ENCODE measurements at places on chromosomes 11 and 22.
A peak's percentile ranks its signal among the peaks of the same experiment; 100 is the strongest.

GRCh38 chr11:93903989-93904388, 53.6 kb upstream of the VSTM5 start:
- DNase-seq: no peak

DNA sequence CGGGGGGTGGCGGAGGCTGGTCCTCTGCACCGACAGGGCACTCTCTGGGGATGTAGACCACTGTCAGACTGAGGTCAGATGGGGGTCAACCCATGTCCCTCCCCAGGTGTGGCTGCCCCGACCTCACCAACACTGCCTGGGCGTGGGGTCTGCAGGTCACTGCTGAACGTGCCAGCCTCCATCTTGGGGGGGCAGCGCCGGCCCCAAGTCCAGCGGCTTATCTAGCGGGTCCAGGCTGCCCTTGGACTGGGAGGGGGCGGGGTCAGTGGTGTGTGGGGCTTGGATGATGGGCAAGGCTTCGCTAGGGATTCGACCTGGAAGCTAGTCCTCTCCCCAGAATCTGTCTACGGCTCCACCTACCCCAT, 178.2 kb downstream of the IGLL1 start:
- no peak for DNase-seq

- no peak for DNase-seq
Measured at GRCh38 chr22:36807627-36808026, 9.2 kb downstream of the PVALB start.

GRCh38 chr11:111454561-111455192, 57.5 kb downstream of the BTG4 start:
- no peak for DNase-seq

GRCh38 chr11:68297812-68298658, 14.4 kb upstream of the LRP5 start:
- peak; percentile 17 for DNase-seq

DNA sequence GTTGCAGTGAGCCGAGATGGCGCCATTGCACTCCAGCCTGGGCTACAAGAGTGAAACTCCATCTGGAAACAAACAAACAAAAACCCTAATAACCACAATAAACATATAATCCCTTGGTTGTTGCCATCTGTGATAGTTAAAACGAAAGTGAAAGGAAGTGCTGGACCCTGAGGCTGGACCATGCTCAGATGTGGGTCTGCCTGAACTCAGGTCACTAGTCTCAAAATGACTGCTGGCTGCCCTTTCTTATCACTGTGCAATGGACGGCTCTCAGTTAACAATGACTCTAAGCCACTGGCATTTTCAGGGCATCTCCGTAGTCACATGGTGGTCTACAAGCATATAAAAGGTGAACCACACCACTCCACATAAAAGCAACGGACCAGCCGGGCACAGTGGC, 48.2 kb upstream of the FTH1 start:
- no peak for DNase-seq

GRCh38 chr11:61769169-61769920, 16.9 kb downstream of the MYRF start:
- no peak for DNase-seq

DNA sequence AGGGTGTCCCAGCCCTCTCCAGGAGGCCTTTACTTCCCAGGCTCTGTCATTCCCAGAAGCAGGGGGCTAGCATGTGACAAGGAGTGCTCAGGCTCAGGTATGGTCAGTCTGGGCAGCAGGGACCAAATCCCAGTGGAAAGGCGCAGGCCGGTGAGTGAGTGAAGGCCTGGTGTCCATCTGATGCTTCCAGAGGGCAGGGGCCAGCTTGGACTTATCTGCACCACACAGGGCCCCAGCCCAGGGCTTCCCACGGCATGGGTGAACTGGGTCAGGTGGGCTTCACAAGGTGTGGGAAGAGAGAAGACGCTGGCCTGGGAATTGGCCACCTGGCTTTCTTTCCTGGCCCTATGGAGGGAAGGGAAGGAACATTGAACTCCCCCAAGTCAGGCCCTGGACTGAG, 20.4 kb upstream of the APOBEC3A start:
- DNase-seq: no peak

- DNase-seq: no peak
Measured at GRCh38 chr11:69442012-69442806, 39.3 kb upstream of the LINC01488 start.

DNA sequence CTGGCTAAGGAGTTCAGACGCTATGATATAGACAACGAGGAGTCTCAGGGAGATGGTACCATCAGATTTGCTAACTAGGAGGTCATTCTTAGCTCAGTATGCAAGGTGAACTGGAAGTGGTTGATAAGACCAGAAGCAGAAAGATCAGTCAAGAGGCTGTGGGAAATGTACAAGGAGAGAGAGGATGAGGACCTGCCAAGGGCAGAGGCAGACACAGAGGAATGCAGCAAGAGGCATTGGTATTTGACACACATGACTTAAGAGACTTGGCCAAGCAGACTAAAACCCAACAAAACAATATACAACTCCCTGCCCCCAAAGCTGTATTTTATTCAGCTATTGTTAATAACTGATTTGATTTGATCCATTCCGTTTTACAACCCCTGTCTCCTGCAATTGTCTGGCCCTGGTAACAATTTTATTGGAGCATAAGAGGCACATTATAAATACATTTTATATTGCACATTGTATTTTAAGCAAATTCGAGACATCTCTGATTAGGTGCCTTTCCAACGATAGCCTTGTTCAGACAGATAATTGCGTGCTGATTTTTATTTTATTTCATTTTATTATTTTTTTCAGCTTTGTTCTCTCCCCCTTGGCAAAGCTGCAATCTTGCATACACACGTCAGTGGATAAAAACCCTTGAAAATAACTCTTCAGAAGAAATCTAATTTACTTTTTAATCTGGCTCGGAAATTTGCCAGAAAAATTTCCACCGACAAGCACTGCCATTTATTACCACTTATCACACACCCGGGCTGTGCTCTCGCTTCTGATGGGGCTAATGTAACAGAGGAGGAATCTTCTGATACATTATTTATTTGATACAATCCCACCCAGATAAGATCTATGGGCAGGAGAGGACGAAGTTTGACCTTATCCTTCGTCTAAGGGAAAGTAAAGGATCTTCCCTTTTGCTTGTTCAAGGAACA, 237.8 kb downstream of the NXPE2 start:
- DNase-seq: no peak

DNA sequence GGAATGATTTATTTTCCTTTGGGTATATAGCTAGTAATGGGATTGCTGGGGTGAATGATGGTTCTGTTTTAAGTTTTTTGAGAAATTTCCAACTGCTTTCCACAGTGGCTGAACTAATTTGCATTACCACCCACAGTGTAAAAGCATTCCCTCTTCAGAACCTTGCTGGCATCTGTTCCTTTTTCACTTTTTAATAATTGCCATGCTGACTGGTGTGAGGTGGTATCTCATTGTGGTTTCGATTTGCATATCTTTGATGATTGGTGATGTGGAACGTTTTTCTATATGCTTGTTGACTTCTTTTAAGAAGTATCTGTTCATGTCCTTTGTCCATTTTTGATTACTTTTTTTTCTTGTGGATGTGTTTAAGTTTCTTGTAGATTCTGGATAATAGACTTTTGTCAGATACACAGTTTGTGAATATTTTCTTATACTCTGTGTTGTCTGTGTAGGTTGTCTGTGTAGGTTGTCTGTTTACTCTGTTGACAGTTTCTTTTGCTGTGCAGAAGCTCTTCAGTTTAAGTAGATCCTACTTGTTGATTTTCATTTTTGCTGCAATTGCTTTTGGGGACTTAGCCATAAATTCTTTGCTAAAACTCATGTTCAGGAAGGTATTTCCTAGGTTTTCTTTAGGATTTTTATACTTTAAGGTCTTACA, 291.8 kb upstream of the DDI1 start:
- DNase-seq: no peak
